ENCODE measurements at places on chromosomes 7 and 10.
A peak's percentile ranks its signal among the peaks of the same experiment; 100 is the strongest.

DNA sequence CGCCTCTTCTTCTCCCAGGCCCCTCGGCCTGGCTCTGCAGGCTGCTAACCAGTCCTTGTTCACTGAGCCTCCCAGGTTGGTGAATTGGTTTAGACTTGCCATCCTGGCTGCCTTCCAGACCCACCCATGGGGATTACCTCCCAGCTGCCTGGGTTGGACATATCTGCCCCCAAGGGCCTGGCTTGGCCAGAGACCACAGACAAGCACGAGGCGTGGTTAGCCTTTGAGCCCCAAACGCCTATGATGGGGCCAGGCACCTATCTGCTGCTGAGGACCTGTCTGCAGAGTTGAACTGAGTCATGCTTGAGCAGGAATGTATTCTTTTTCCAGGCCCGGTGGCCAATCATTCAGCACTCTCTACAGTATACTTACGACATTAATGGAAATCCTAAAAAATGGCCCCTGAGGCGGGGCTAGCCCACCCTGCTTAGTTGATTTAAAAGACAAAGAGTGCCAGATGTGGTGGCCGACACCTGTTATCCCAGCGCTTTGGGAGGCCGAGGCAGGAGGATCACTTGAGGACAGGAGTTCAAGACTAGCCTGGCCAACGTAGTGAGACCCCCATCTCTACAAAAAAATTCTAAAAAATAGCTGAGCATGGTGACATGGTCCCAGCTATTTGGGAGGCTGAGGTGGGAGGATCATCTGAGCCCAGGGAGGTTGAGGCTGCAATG, 361.5 kb downstream of the FRMD4A start:
- DNase-seq, result no peak

- no peak for DNase-seq
These were observed 5.3 kb upstream of the TMEM139 start for GRCh38 chr7:143279186-143280098.

DNA sequence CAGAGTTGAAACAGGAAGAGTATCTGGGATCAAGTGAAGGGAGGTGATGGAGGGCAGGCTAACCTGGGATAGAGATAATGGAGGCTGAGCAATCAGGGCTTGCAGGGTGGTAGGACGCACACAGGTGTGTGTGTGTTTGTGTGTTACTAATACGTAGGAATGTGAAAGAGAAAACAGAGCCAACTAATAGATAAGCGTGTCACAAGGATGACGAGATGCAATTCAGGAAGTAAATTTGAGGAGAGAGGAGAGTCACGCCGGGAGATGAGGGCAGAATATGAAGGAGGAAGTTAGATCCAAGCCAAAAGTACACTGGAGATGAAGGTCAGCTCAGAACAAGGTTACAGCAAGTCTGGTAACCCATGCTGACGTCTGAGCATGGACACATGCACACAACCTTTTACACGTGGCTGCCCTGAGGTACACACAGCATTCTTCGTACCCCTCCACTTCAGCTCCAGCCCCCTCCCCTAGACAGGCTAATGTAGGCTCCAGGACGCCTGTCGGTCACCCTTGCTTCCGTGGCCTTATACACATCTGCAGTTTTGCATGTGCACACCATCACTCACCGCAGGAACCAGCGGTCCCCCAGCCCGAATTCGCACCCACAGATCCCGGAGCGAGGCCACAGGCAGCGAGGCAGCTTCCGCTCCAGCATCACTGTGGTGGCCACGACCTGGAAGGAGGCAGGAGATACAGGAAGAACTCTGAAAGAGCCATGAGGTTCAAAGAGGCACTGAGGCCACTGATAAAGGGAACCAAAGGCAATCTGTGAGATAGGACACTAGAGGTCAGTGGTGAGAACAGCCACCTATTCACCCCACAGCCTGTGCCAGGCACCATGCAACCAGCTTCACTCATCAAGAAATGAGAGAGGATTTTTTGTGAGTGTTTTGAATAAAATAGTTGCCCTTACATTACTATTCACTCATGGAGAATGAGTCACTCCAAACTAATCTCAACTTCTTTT, 23.7 kb upstream of the TRPV6 start:
- no peak for DNase-seq

GRCh38 chr7:102832674-102833073, 80.1 kb upstream of the LRRC17 start:
- no peak for DNase-seq

GRCh38 chr7:22697876-22698606, 29.0 kb upstream of the IL6 start:
- DNase-seq, result no peak

GRCh38 chr10:17918187-17918903, 33.4 kb upstream of the SLC39A12 start:
- DNase-seq, result no peak

DNA sequence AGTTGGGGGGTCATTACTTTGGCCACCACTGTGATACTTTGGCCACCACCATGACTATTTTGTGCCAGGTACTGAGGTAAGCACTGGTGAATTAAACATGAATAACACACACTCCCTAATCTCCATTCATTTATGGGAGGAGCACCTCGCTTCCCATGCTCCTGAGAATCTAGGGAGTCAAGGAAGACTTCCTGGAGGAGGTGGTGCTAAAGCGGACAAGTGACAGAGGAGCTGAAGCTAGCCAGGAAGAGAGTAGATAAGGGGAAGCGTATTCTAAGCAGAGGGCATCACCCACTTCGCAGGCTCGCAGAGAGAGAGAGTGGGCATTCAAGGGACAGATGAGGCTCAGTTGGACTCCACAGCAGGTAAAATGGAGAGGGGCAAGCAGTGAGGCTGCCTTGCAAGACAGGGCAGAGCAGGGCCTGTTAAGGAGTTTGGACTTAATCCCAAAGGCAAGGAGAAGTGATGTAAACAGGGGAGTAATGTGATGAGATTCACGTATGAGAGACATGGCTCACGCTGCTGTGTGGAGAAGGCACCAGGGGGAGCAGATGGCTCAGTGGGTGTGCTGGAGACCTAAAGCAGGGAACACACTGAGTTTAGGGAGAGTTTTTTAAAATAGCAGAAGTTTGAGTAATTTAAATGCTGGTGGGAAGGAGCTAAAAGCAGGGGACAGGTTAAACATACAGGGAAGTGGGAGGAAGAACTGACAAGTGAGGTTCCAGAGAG, 21.3 kb upstream of the TMEM248 start:
- no peak for DNase-seq

- DNase-seq, result no peak
These were observed 175.8 kb upstream of the SORCS1 start for GRCh38 chr10:107340326-107340725.

- no peak for DNase-seq
These were observed 353.5 kb downstream of the TCERG1L start for GRCh38 chr10:130958003-130958402.

- no peak for DNase-seq
These were observed 8.3 kb downstream of the CXCL12 start for GRCh38 chr10:44376472-44377099.

DNA sequence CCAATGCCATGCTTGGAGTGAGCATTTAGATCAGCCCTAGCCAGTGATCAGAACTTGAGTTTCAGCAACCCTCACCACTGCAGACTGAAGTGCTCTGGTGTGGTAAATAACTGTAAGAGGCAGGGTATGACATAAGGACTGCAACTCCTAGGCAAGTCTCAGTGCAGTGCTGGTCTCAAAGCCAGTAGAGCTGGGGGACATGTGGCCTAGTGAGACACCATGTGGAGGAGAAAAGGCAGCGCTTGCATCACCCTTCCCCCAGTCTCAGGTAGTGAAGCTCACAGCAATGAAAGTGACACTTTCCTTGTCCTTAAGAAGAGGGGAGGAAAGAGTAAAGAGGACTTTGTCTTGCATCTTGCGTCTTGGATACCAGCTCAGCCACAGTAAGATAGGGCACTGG, 386.8 kb upstream of the POT1 start:
- no peak for DNase-seq

DNA sequence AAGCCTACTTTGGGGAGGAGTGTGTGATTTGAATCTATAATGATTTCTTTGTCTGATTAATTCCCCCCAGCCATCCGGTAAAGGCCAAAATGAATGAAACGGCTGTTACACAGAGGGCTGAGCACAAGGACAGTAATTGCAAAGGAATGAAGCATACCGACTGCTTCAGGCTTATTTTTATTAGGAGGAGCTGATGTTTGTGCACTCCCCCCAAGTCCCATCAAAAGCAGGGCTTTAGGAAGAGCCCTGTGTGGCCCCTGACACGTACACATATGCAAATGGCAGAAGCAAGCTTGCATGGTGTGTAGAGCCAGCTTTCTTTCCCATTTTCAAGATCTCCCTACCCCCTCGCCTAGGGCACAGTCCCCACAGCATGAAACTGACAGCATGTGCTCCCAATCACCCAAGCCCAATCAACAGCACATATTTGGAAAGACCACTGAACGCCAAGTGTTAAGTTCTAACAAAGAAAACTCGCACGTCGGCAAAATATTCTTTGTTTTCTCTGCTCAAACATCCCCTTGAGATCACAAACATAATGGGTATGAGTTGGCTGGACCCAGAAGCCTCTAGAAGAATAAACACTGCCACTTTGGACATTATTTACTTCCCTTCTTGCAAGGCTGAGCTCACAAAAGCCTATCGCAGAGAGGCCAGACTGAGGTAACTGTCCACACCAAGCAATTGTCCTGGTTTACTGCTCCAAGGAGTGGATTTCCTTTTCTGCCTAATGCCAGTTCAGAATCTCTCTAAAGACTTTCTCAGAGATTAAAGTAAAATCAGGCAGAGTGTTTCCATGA, 143.0 kb downstream of the CUBN start:
- DNase-seq, result no peak

GRCh38 chr10:110840225-110840922, 31.4 kb upstream of the PDCD4 start:
- DNase-seq, result no peak

GRCh38 chr7:129376076-129376777, 58.0 kb upstream of the STRIP2 start:
- peak; percentile 55 for DNase-seq

DNA sequence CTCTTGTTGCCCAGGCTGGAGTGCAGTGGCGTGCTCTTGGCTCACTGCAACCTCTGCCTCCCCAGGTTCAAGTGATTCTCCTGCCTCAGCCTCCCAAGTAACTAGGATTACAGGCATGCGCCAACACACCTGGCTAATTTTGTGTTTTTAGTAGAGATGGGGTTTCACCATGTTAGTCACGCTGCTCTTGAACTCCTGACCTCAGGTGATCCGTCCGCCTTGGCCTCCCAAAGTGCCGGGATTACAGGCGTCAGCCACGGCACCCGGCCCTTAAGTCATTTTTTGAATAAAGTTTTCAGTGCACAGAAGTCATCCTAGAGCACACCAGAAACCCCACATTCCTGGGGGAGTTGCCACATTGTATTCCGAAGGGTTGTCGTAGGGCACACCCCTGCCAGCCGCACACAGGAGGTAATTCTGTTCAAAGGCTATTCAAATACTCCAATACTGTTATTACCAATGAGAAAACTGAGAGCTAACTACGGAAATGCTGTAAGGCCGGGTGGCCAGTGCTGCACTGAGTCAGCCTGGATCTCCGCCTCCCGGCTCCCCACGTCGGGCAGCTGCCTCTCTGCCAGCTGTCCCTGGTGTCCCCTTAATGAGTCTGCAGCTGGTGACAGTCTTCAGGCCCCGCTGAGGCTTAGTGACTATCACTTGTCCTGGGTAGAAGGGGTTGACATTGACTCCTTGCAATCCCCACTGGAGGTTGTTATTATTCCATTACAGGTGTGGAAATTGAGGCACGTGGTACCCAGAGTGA, 8.6 kb upstream of the RFC2 start:
- DNase-seq, result no peak

GRCh38 chr7:94289071-94289470, 105.6 kb upstream of the COL1A2 start:
- no peak for DNase-seq

GRCh38 chr10:76463111-76463510, 1031.7 kb downstream of the LRMDA start:
- DNase-seq, result no peak

DNA sequence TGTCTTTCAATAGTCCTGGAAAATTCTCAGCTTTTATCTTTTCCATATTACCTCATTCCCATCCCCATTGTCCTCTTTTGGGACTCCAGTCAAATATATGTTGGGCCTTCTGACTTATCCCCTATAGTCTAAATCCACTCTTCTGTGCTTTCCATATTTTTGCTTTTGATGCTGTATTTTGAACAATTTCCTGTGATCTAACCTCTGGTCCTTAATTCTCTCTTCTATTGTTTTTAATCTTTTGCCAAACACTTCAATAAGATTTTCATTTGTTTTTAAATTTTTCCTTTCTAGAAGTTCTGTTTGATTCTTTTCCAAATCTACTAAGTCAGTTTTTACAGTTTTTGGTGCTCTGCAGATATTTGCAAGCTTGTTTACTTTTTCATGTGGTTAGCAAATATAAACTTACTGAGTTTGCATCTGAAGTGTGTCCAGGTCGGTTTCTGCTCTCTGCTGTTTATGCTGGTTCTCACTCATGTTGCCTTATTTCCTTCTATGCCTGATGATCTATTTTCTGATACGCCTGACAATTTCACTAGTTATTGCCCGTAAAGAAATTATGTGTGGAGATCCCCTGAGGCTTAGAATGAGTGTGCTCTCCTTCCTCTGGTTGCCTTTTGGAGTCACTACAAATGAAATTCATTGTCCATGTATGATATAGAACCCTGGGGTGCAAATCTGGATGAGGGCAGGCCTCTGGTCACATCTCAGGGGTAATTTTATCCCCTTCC, 110.4 kb downstream of the RBM20 start:
- no peak for DNase-seq

GRCh38 chr7:149422914-149423301, 38.0 kb downstream of the ZNF777 start:
- DNase-seq, result peak; percentile 77

GRCh38 chr7:76220185-76221057, 18.7 kb downstream of the SRRM3 start:
- no peak for DNase-seq

DNA sequence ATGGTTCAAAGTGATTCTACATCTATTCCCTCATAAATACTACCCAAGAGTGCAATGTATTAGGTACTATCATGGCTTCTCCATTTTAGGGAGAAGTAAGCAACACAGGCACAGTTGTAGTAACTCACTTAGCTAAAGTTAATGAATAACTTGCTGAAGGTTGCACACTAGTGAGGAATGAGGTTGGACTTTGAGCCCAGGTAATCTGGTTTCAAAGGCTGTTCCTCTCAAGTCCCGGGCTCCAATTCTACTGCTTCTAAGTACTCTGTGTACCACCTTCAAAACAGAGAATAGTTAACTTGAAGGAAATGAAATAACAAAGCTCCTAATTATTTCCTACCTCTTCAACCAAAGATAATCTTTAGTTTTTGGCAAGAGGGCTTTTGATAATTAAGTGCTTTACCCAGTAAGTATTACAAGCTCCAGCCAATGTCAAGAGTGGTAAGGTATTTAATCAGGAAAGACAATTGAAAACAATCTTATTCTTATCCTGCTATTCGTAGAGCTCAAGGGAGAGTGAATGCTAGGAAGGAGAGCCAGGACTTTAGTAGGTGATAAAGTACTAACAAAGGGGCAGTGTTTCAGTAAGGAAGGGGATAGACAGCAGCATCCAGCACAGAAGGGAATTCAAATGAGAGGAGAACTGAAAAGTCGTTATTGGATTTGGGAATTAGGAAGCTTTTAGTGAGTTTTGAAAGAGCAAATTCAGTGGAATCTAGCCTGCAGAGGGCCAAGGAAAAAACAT, 158.2 kb upstream of the PTPRZ1 start:
- DNase-seq, result no peak
